ENCODE measurements at places on chromosomes 5 and 9.

DNA sequence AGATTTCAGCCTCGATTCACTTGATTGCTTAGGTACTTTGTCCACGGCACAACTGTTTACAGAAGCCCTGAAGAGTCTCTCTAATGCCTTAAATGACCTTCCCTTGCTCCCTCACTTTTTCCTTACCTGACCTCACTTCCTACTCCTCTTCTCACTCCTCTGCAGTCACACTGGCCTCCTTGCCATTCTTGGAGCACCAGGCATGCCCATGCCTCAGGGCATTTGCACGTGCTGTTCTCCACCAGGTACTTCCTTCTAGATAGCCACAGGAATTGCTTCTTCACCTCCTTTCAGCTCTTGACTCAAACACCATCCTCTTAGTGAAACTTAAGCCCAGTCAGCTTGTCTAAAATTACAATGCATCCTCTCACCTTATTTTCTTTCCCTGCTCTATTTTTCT, 52.4 kb upstream of the TRAF1 start:
- no peak for DNase-seq

- DNase-seq = no peak
Observed at GRCh38 chr9:16133032-16133431, 580.2 kb downstream of the CCDC171 start.

DNA sequence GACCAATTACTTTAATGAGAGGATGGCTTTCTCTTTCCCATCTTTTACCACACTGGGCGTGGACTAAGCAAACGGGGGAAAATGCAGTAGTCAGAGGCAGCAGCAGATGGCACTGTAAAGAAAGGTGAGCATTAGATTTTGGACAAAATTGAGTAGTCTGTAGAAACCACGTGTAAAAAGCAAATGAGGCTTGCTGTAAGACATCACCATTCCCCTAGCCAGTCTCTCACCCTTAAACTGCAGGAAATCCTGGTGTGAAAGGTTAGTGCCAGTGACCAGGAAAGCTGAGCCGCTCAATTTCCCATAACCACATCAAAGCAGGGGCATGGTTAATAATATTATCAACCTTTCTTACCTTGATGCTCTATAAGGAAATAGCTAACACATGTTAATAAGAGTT, 31.8 kb downstream of the SPATA31C2 start:
- DNase-seq = no peak

GRCh38 chr5:147686421-147686820, 96.1 kb downstream of the JAKMIP2 start:
- DNase-seq = no peak

DNA sequence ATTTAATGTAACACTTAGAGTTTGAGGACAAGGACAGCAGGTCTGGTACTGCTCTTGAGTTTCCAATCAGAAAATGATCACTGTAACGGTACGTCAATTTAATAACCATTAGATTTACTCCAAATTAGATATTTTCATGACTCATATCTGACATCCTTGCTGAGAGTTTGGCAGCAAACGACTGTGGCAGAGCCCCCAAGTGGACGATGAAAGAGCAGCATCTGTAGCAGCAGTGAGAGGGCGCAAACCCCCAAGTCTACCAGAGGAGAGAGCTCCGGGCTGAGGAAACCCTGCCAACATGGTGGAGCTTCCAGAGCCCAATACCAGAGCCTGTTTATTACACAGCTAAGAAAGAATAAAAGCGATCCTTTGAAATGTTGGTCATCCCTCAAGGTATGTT, 73.2 kb upstream of the EPB41L4A start:
- peak; percentile 58 for DNase-seq

GRCh38 chr9:109934857-109935215, 154.8 kb downstream of the PALM2AKAP2 start:
- DNase-seq = no peak

DNA sequence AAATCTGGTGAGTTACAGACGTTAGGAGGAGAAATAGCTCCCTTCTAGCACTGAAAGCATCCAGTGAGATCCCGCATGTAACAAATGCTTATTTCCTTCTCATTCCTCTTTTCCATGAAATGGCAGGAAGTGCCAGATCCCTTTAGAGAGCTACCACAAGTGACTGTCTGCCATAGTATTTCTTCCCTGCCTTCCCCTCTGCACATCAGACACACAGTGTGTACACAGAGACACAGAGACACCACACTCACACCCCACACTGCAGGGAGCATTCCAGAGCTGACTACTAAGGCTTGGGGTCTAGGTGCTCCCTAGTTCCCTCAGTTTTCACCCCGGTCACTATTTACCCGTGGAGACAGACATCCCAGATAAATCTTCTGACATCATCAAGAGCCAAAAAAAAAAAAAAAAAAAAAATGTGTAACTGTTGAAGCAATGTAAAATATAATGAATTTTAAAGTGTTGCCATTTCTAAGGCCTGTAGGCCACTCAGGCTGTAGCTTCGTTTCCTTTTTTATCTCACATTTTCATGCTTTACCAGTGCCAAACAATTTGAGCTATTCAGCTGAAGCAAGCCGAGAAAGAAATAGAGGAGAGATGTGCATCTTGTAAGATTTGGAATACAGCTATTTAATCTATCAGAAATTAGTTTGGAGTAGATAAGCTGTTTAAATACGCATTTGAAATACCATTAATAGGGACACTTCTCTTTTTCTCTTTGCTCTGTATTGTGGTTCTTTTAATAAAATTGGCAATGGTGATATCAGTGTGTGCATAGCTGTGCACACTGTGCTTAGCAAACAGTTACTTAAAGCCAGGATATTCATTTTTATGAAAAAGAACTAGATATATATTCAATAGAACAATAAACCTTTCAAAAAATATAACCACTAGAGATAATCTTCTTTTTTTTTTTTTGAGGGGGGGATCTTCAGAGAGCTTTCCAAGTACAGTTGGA, 405.5 kb downstream of the PDE4D start:
- no peak for DNase-seq

GRCh38 chr9:109966643-109967368, 186.8 kb downstream of the PALM2AKAP2 start:
- DNase-seq = no peak

DNA sequence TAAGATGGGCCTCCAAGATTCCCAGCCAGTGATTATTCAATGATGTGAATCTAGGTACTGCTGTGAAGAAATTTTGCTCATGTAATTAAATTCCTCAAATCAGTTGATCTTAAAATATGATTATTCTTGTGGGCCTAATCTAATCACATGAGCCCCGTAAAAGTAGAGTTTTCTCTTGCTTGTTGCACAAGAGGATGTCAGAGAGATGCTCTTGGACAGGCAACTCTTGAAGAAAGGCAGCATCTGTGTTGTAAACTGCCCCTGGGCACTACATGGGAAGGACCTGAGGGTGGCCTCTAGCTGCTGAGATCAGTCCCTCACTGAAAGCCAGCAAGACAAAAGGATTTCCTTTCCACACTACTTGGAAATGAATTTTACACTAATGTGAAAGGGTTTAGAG, 132.9 kb downstream of the TRPM3 start:
- DNase-seq = no peak

- no peak for DNase-seq
Observed at GRCh38 chr9:138072161-138072842, 194.7 kb downstream of the CACNA1B start.

DNA sequence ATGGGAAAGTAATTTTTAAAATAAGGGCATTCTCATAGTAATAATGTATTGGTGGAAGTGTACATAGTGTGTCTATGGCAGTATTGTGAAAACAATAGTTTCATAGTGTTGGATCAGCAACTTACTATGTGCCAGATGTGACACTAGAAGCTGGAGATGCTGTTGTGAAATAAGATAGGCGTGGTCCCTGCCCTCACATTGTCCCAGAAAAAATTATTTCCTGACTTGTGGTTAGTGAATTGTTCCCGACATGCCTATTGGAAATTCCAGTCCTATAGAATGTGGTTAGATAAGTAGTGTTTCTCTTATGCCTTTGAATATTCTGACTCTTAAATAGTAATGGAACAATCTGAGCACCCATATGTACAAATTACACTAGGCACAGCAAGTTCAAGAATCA, 55.3 kb upstream of the MTAP start:
- no peak for DNase-seq

DNA sequence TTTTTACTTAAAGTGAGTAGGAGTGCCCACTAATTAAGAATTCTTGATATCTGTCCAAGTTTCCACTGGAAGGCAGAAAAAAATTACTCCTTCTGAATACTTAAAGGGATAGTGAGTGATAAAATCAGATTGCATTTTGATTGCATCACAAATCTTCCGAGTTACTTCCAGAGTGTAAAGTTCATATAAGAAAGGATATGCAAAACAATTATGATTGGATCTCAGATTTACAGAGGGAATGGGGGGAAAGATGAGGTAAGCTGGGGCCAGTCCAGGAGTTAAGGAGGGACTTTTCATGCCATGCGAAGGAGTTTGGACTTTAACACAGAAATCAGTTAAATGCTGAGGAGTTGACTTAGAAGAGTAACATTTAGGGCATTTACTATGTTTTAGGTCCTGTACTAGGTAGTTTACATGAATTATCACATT, 9.3 kb upstream of the RNF145 start:
- no peak for DNase-seq

GRCh38 chr9:106916466-106917235, 53.7 kb downstream of the ZNF462 start:
- no peak for DNase-seq

- DNase-seq = no peak
Observed at GRCh38 chr9:80501635-80502034, 929.9 kb downstream of the TLE4 start.

DNA sequence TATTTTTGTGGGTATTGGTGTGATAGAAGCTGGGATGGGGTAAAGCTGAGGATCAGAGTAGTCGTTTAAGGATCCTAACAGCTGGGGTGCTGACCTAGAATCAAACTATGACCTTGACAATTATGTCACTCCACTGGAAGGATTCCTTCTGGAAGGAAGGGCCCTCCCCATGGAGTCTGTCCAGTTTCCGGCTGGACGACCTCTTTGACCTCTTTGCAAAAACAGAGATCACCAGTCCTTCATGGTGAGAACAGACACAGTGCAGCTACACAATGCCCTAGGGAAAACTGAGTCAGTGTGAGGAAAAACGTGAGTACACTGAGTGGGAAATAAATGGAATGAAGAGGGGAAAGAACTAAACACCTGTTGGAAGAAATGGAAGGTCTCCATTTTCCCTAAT, 445.6 kb downstream of the MAT2B start:
- no peak for DNase-seq

- no peak for DNase-seq
Observed at GRCh38 chr9:88425538-88425950, 37.3 kb downstream of the SPIN1 start.

GRCh38 chr9:133456409-133456808, 3.4 kb upstream of the CACFD1 start:
- no peak for DNase-seq

DNA sequence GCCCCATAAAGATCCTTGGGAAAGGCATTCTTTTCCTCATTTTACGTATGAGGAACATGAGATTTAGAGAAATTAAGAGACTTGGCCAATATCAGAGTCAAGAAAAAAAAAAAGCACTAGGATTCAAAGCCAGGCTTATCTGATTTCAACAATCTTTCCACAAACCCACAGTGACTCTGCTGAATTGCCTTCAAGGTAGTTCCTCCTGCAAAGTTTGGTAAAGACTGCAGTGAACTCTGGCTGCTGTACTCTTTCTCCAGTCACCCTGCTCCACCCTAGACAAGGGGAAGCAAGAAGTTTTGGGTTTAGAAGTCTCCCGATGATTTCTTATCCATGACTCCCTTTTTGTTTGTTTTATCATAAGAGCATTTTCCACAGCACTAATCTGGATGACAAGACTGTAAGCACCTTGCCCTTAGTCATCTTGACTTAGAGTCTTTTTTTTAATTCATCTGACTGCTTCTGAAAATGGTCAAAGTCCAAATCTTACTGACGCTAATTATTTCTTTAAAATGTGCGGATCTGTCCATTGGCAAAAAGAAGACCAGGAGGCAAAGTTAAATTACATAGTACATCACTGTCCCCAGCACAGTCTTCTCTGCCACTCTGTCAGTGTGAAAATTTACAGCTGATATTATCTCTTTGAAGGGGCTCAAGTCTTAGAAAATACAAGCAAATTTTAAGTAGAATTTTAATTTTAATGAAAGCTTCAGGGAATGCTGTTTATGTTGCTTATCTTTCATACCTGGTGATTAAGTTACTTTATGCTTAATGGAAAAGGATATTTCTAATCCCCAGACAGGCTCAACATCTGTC, 180.1 kb downstream of the TTLL11 start:
- DNase-seq = no peak

GRCh38 chr5:97888439-97888838, 705.4 kb upstream of the RIOK2 start:
- no peak for DNase-seq

DNA sequence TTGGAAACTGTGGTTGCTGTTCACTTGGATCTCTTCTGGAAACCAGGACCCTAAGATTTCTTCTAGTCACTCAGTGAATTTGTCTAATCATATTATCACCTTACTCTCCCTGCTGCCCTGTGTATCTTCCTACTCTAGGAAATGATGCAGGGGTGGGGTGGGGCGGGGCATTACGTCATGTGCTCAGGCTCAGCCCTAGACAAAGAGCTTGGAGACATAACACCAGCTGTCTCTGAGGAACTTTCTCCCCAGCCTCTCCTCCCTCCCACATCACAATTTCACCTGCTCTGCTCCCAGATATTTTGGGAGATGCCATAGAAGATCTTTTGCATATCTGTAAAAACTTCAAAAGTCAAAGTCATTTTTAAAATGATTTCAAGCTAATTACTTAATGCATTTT, 470.4 kb downstream of the ZSWIM6 start:
- no peak for DNase-seq

- DNase-seq = no peak
Observed at GRCh38 chr5:177596775-177597238, 3.1 kb upstream of the B4GALT7 start.

GRCh38 chr5:98989727-98990126, 60.9 kb upstream of the CHD1 start:
- no peak for DNase-seq

- DNase-seq = no peak
Observed at GRCh38 chr5:37704406-37704805, 135.4 kb downstream of the GDNF start.

DNA sequence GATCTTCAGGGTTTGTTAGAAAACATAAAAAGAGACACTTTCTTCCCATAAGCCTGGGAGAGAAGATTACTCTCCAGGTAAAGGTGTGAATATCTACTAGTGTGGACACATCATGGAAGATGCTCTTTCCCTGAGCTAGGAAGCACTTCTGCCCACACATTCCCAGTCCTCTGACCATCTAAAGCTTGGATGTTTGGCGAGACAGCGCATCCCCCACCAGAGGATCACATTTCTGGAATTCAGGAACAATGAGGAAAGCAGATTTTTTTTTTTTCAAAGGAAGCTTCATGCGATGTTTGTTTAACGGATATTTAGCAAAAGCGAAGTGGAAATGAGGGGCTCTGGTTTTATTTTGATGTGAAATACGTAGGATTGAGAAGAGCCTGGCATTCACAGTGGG, 6.2 kb downstream of the SVEP1 start:
- DNase-seq = no peak

Data from hippocampal formation (tissue), 2 donors.